ENCODE measurements at places on chromosomes 4 and X. TPM values are rescaled to one million over a fixed set of nuclear protein-coding genes. Genes with fewer than 3 reads are reported as not detected.

GRCh38 chr4:3801931-3802550 is 35.9 kb downstream of the ADRA2C start:
- DNase-seq = no peak

The TXK gene
- total RNA-seq = 0.92 TPM

GRCh38 chr4:147830987-147831386 is 99.1 kb downstream of the ARHGAP10 start:
- DNase-seq = no peak

GRCh38 chr4:112213091-112213490 is 18.5 kb upstream of the AP1AR start:
- no peak for DNase-seq
